ENCODE measurements at places on chromosomes 12 and 14.

DNA sequence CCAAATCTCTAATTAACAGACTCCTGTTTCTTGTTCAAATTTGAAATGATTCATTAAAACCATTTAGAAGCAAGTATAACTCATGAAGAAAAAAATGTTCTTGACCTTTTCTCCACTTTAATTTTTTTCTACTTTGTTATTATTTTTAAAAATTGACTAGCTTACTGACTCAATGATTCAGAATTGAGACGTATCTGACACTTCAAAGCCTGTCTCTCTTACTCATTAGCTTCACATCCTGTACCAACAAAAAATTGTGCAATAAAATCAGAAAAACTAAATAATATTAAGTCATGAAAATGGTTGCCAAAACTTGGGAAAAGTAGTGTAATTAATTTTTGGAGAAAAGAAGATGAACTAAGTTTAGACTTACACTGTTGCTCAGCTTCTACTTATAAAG lies 331.2 kb downstream of the SLC16A7 start:
- no peak for DNase-seq

DNA sequence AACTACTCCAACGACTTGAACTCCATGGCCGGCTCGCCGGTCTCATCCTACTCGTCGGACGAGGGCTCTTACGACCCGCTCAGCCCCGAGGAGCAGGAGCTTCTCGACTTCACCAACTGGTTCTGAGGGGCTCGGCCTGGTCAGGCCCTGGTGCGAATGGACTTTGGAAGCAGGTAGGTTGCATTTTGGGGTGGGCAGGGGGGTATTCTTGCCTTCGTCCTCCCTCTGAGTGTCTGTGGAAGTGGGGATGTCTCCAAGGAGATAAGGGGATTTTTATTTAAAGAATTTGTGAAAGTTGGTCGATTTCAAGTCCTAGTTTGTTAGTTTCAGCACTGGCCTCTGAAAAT lies 1.3 kb downstream of the ASCL1 start:
- no peak for DNase-seq

GRCh38 chr14:64201296-64201695 lies 92.9 kb downstream of the ESR2 start:
- no peak for DNase-seq

- no peak for DNase-seq
Measured at GRCh38 chr14:103883263-103883523, 35.8 kb upstream of the PPP1R13B start.
